A549 treated with Hydrocortisone at 1 μM for 4 hours (cell line): ENCODE measurements at places on chromosomes 2 and 18. TPM values are rescaled to one million over a fixed set of nuclear protein-coding genes. Genes with fewer than 3 reads are reported as not detected.

Gene TLX2
- total RNA-seq = 0.08 to 0.35 TPM (median 0.27 TPM) in 5 replicates

Gene GNLY
- 0.08 to 0.31 TPM (median 0.18 TPM) in 5 replicates for total RNA-seq

Gene MRPL44
- total RNA-seq = 46.4 to 49.6 TPM (median 47.6 TPM) in 5 replicates

Gene ANKRD36
- 3.7 to 6.8 TPM (median 5.7 TPM) in 5 replicates for total RNA-seq

Gene GAL3ST2
- total RNA-seq = 0.18 to 0.25 TPM (median 0.23 TPM) in 5 replicates

Gene NOSTRIN
- total RNA-seq = 1.3 to 2.7 TPM (median 2.1 TPM) in 5 replicates

Gene MATN3
- 11.9 to 19.5 TPM (median 17.0 TPM) in 5 replicates for total RNA-seq

Gene ANKRD30BL
- total RNA-seq = not detected in 5 replicates

Gene ANKRD29
- total RNA-seq = 12.4 to 18.9 TPM (median 18.0 TPM) in 5 replicates

Gene ASB18
- not detected in 5 replicates for total RNA-seq

Gene MFSD6
- 22.7 to 36.4 TPM (median 33.1 TPM) in 5 replicates for total RNA-seq

Gene CENPA
- total RNA-seq = 40.8 to 52.2 TPM (median 51.5 TPM) in 5 replicates

Gene EPB41L3
- 0.16 to 0.28 TPM (median 0.25 TPM) in 5 replicates for total RNA-seq
